Endothelial cell (in vitro differentiated cells): ENCODE measurements at places on chromosomes 4 and X. TPM values are rescaled to one million over a fixed set of nuclear protein-coding genes. Genes with fewer than 3 reads are reported as not detected.

- DNase-seq, result no peak
- H3K27ac ChIP-seq, result no peak overlapping the region
- no peaks in the 10 kb centered on the region for H3K27me3 ChIP-seq
- H3K36me3 ChIP-seq, result no peaks in the 10 kb centered on the region
Observed at GRCh38 chr4:174928575-174929253, 10.6 kb downstream of the ADAM29 start.

GRCh38 chr4:118740869-118741268 is 55.7 kb downstream of the METTL14 start:
- no peak for DNase-seq
- H3K4me1 ChIP-seq, result peaks cover 11% of the 10 kb centered on the region
- H3K4me3 ChIP-seq, result no peak overlapping the region
- peaks cover 24% of the 10 kb centered on the region for H3K36me3 ChIP-seq
- H3K27me3 ChIP-seq, result no peaks in the 10 kb centered on the region
- no peak overlapping the region for H3K27ac ChIP-seq

DNA sequence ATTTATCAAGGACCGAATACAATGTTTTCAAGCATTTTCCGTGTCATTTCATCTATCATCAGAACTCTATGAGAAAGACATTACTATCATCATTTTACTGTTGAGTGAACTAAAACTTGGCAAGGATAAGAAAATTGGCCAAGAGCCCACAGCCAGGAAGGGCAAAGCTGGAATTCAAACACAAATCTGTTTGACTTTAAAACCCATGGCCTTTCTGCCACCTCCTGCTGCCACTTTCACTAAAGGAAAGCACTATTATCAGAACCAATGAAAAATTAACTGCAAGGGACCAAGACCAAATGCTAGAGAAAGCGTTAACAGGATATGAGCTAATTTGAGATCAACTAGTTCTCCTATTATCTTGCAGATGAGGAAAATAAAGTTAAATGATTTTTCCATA is 2759.2 kb downstream of the ARAP2 start:
- H3K27me3 ChIP-seq, result no peaks in the 10 kb centered on the region
- H3K4me3 ChIP-seq, result no peak overlapping the region
- no peaks in the 10 kb centered on the region for H3K36me3 ChIP-seq
- no peaks in the 10 kb centered on the region for H3K4me1 ChIP-seq
- no peak for DNase-seq

- no peak overlapping the region for H3K4me3 ChIP-seq
- peaks cover 6% of the 10 kb centered on the region for H3K27me3 ChIP-seq
- no peak overlapping the region for H3K27ac ChIP-seq
- no peak for DNase-seq
- no peaks in the 10 kb centered on the region for H3K36me3 ChIP-seq
Observed at GRCh38 chr4:8703857-8704495, 111.4 kb downstream of the CPZ start.

DNA sequence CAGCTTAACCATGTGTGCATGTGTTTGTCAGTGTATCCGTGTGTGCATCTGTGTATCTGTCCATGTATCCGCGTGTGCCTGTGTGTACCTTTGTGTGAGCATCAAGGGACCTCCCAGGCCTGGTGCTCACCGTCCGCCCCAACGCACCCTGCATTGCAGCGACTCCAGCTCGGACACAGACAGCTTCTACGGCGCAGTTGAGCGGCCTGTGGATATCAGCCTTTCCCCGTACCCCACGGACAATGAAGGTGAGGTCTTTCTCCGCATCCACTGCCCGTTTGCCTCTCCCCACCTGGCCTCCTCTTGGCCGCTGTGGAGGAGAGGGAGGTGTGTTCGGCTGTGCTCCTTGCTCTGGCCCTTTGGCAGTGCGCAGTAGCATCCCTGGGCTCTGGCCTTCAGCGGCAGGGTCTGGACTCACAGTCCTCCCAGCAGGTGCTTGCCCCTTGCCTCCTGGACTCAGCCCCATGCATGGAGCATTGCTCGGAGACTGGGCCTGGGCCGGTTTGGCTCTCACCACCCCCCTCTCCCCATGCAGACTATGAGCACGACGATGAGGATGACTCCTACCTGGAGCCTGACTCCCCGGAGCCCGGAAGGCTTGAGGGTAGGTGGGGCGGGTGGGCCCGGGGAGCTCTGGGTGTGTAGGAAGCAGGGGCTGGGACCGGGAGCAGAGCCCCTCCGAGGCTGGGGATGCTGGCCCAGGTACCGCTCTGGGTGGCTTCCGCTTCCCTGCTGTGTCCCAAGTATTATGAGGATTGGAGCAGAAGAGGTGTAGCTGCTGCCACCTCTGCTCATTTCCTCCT is 16.4 kb upstream of the ADD1 start:
- H3K27me3 ChIP-seq, result peaks cover 21% of the 10 kb centered on the region
- H3K4me1 ChIP-seq, result peaks cover 13% of the 10 kb centered on the region
- no peak for DNase-seq
- no peak overlapping the region for H3K4me3 ChIP-seq
- peaks cover 39% of the 10 kb centered on the region for H3K36me3 ChIP-seq

DNA sequence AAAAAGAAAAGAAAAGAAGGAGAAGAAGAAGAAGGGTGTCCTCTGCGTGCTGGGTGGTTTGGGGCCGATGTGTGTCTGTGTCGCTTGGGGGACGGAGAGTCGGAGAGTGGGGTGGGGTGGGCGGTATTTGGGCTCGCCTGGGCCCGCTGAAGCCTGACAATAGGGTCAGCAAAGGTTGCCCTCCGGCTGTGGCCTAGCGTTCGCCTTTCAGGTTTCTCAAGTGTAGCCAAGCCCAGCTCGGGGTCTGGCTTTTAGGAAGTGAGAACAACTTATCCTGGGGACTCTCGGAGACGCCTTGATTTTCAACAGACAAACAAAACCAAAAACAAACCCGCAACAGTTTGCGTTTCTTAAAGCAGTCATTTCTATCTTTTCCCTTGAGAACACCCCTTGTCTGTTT is 4.1 kb upstream of the SOX3 start:
- H3K27ac ChIP-seq, result no peak overlapping the region
- H3K27me3 ChIP-seq, result peaks cover 13% of the 10 kb centered on the region
- H3K4me3 ChIP-seq, result no peak overlapping the region
- no peaks in the 10 kb centered on the region for H3K36me3 ChIP-seq
- peaks cover 3% of the 10 kb centered on the region for H3K4me1 ChIP-seq

LONRF3 gene
- total RNA-seq, result 12.4 TPM

ZNF157 gene
- 0.67 TPM for total RNA-seq

FMR1NB gene
- not detected for total RNA-seq
